ENCODE measurements at places on chromosomes 6 and 20. TPM values are rescaled to one million over a fixed set of nuclear protein-coding genes. Genes with fewer than 3 reads are reported as not detected.

ISM1 gene
- 0.52 TPM for total RNA-seq

CBFA2T2 gene
- total RNA-seq = 23.5 TPM

NRN1 gene
- total RNA-seq = 0.66 TPM

PTCHD4 gene
- total RNA-seq = 1.6 TPM

GRCh38 chr6:161908872-161909271, 635.0 kb upstream of the AGPAT4 start:
- H3K4me1 ChIP-seq = peaks cover 19% of the 10 kb centered on the region
- no peaks in the 10 kb centered on the region for H3K36me3 ChIP-seq
- H3K27ac ChIP-seq = no peak overlapping the region
- no peaks in the 10 kb centered on the region for H3K27me3 ChIP-seq
- DNase-seq = no peak

DNA sequence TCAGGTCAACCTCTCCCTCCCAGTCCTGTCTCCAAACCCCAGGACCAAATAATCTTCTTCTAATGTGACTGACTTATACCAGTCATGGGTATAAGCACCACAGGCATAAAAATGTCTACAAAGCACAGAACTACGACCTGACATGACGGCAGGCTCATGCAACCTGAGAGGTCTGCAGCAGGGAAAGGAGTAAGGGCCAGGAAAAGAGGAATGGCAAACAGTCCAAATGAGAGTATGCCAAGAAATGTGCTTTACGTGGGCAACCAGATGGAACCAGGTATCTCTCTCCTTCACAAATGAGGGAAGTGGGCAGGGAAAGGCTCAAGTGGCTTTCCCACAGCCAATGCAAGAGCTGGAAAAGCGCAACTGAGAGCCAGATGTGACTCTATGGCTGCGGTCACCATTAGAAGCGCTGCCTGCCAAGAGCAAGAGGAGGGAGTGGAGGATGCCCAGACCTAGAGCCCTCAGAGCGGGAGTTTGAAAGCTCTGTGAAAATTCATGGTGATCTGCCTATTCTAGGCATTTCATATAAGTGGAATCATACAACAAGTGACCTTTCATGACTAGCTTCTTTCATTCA, 6.0 kb downstream of the APMAP start:
- H3K4me1 ChIP-seq = peaks cover 10% of the 10 kb centered on the region
- peaks cover 17% of the 10 kb centered on the region for H3K36me3 ChIP-seq
- H3K27me3 ChIP-seq = no peaks in the 10 kb centered on the region
- H3K4me3 ChIP-seq = no peak overlapping the region
- H3K27ac ChIP-seq = no peak overlapping the region

DNA sequence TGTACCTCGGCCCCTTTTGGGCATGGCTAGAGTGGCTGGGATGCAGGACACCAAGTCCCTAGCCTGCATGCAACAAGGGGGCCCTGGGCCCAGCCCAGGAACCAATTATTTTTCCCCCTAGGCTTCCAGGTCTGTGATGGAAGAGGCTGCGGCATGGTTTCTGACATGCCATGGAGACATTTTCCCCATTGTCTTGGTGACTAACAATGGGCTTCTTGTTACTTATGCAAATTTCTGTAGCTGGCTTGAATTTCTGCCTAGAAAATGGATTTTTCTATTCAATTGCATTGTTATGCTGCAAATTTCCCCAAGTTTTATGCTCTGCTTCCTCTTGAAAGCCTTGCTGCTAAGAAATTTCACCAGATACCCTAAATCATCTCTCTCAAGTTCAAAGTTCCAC, 1269.6 kb upstream of the CITED2 start:
- no peaks in the 10 kb centered on the region for H3K27me3 ChIP-seq
- H3K36me3 ChIP-seq = peaks cover 59% of the 10 kb centered on the region
- H3K27ac ChIP-seq = no peak overlapping the region
- H3K4me3 ChIP-seq = no peak overlapping the region
- peaks cover 6% of the 10 kb centered on the region for H3K4me1 ChIP-seq
- no peak for DNase-seq

GRCh38 chr20:21936261-21936660, 230.8 kb downstream of the PAX1 start:
- DNase-seq = no peak
- peaks cover 37% of the 10 kb centered on the region for H3K4me1 ChIP-seq
- H3K27me3 ChIP-seq = no peaks in the 10 kb centered on the region
- H3K36me3 ChIP-seq = peaks cover 6% of the 10 kb centered on the region

- H3K27me3 ChIP-seq = no peaks in the 10 kb centered on the region
- peaks cover 37% of the 10 kb centered on the region for H3K36me3 ChIP-seq
- no peak for DNase-seq
- H3K4me1 ChIP-seq = no peaks in the 10 kb centered on the region
- no peak overlapping the region for H3K4me3 ChIP-seq
- no peak overlapping the region for H3K27ac ChIP-seq
Observed at GRCh38 chr6:160103825-160104100, 17.9 kb upstream of the SLC22A1 start.

- H3K4me1 ChIP-seq = peaks cover 8% of the 10 kb centered on the region
- peak overlapping the region; percentile 33 for H3K27ac ChIP-seq
- no peak for DNase-seq
- H3K36me3 ChIP-seq = no peaks in the 10 kb centered on the region
- no peak overlapping the region for H3K4me3 ChIP-seq
Observed at GRCh38 chr6:26296857-26297648, 67.9 kb upstream of the BTN3A2 start.

GRCh38 chr6:166085500-166085899, 82.2 kb downstream of the TBXT start:
- peaks cover 5% of the 10 kb centered on the region for H3K27me3 ChIP-seq
- no peak overlapping the region for H3K4me3 ChIP-seq
- no peak overlapping the region for H3K27ac ChIP-seq
- no peaks in the 10 kb centered on the region for H3K4me1 ChIP-seq
- no peaks in the 10 kb centered on the region for H3K36me3 ChIP-seq
- DNase-seq = no peak

DNA sequence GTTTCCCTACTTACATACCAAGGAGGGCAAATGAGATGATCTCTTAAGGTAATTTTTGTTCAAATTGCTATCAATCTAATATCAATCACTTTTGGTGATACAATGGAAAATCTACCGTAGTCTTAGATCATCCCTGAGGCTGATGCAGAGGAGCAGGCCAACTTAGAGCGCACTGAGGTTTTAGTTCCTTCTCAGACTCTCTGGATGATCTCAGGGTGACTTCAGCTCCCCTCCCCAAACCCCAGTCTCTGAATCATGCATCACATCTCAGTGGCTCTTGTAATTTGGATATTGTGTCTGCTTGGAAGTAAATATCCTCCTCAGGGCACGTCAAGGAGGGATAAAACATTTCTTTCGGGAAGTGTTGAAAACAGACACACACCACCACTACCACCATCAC, 5.9 kb downstream of the TUBB2B start:
- H3K4me1 ChIP-seq = peaks cover 34% of the 10 kb centered on the region
- no peak for DNase-seq
- peaks cover 28% of the 10 kb centered on the region for H3K36me3 ChIP-seq

- peaks cover 15% of the 10 kb centered on the region for H3K4me1 ChIP-seq
- H3K27ac ChIP-seq = no peak overlapping the region
- no peak overlapping the region for H3K4me3 ChIP-seq
- no peaks in the 10 kb centered on the region for H3K36me3 ChIP-seq
- no peaks in the 10 kb centered on the region for H3K27me3 ChIP-seq
Observed at GRCh38 chr20:3813848-3814581, 6.3 kb upstream of the AP5S1 start.

GRCh38 chr6:45378334-45378926, 696 bp upstream of the SUPT3H start:
- H3K27me3 ChIP-seq = no peaks in the 10 kb centered on the region
- H3K4me1 ChIP-seq = peaks cover 17% of the 10 kb centered on the region
- no peaks in the 10 kb centered on the region for H3K36me3 ChIP-seq
- DNase-seq = no peak

GRCh38 chr20:1390581-1391403, 2.1 kb downstream of the FKBP1A start:
- H3K36me3 ChIP-seq = no peaks in the 10 kb centered on the region
- peaks cover 53% of the 10 kb centered on the region for H3K4me1 ChIP-seq
- peaks cover 20% of the 10 kb centered on the region for H3K27me3 ChIP-seq
- 0 out of 2 replicates have a peak overlapping the region, but pooled peaks have one; percentile 32 for H3K27ac ChIP-seq
- no peak for DNase-seq

Measured in WTC11 (cell line).